Glutamatergic neuron (in vitro differentiated cells): ENCODE measurements at places on chromosomes 13 and 19. TPM values are rescaled to one million over a fixed set of nuclear protein-coding genes. Genes with fewer than 3 reads are reported as not detected.
A peak's percentile ranks its signal among the peaks of the same experiment; 100 is the strongest.

The IRF2BP1 gene
- total RNA-seq, result 19.2 TPM

The LYPD4 gene
- not detected for total RNA-seq

GRCh38 chr13:23867027-23867491, 22.1 kb downstream of the MIPEP start:
- peaks cover 3% of the 10 kb centered on the region for H3K4me1 ChIP-seq
- H3K27me3 ChIP-seq, result no peaks in the 10 kb centered on the region
- peak; percentile 22 for DNase-seq
- no peak overlapping the region for H3K4me3 ChIP-seq

- peaks cover 9% of the 10 kb centered on the region for H3K4me1 ChIP-seq
- no peaks in the 10 kb centered on the region for H3K27me3 ChIP-seq
- H3K4me3 ChIP-seq, result no peak overlapping the region
- no peak overlapping the region for H3K27ac ChIP-seq
Measured at GRCh38 chr13:75947448-75947847, 311.3 kb downstream of the LMO7 start.

The TMEM147 gene
- total RNA-seq, result 67.2 TPM

The KCNRG gene
- 0.83 TPM for total RNA-seq

DNA sequence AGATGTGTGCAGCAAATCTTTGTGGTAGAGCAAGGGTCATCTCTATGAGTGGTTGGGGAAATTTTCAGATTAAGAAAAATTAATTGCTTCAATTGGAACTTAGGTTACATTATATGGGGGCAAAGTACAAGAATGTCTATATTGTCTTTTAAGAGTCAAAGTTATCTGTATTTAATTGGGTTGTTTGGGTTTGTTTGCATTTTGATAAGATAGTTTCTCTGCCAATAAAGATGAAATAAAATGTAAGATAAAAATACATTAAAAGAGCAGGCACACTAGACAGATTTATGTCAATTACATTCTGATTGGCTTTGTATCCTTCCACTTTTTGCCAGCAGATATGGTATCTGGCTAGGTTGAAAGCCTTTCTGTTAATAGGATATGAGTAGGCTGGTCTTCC, 317.2 kb downstream of the OXGR1 start:
- no peak overlapping the region for H3K27ac ChIP-seq
- no peak for DNase-seq
- H3K4me1 ChIP-seq, result no peaks in the 10 kb centered on the region
- no peaks in the 10 kb centered on the region for H3K27me3 ChIP-seq
- H3K36me3 ChIP-seq, result no peaks in the 10 kb centered on the region
- no peak overlapping the region for H3K4me3 ChIP-seq

DNA sequence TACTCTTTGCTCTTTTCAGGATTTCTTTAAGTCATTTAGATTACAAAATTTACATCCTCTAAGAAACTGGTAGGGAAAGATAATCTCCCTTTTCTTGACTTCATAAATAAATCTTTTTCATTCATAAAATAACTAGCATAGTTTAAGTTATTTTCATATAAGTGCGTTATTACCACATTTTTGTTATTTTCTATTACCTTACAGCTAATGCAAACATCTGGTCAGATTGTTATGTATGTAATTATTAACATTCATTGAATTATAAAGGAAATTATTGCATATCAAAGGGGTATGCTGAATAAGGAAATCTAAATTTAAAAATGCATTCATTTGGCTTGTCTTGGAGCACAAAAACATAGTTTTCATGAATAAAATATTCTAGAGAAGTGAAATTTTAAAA, 55.3 kb upstream of the SLITRK1 start:
- no peak overlapping the region for H3K27ac ChIP-seq
- no peak for DNase-seq
- H3K4me3 ChIP-seq, result no peak overlapping the region

DNA sequence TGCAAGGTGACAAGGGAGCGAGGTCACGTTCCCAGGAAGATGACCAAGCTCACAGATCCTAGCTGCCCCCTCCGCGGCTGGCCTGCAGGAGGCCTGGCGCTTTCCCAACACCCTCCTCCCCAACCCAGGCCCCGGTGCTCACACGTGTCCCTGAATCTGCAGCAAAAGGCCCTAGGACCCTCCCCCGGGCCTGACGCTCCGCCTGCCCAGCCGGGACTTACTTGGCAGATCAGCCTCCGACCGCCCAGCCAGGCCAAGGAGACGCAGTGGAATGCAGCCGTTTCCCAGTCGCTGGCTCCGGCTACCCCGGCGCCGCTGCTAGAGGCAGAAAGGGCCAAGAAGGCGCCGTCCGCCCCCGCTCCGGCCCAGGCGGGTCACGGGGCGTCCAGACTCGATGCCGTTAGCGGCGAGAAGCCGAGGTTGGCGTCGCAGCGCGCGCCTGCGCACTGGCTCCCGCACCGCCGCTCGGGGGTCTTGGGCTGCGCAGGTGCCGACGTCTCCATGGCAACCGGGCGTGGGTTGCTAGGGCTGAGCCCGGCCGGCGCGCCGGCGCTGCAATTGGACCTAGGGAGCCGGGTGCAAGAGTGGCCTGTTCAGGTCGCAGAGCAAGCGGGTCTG, at the start of gene PNMA8A:
Gene PNMA8A, minus strand, starts transcription at position 448 of the 618 bp plus-strand sequence. CDS start 528 bp downstream, outside the sequence.
- peaks cover 6% of the 10 kb centered on the region for H3K36me3 ChIP-seq
- peak; percentile 89 for DNase-seq
- no peak within 1 kb of the TSS for H3K27ac ChIP-seq
- peak within 1 kb of the TSS; percentile 78 for H3K4me3 ChIP-seq

DNA sequence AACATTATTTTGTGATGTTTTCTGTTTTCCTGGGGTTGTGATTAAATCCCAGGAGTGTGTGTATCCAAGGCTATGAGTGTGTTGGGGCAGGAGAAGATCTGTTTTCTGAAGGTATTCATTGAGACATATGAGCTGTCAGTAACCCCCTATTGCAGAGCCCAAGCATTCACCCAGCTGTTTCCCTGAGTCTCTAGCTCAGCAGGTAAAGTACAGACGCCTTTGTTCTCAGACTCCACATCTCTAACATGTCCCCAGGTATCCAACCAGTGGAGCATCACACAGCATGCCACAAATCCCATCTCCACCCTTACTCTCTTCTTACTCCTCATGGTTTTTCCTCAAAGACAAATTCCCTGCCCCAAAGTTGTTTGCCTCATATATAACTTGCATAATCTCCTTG, 213.6 kb downstream of the PCDH20 start:
- H3K27ac ChIP-seq, result no peak overlapping the region
- H3K36me3 ChIP-seq, result no peaks in the 10 kb centered on the region
- DNase-seq, result no peak
- H3K27me3 ChIP-seq, result no peaks in the 10 kb centered on the region
- H3K4me1 ChIP-seq, result no peaks in the 10 kb centered on the region

- no peak overlapping the region for H3K4me3 ChIP-seq
- H3K27me3 ChIP-seq, result peaks cover 4% of the 10 kb centered on the region
- H3K27ac ChIP-seq, result no peak overlapping the region
- no peak for DNase-seq
Measured at GRCh38 chr13:20141238-20142022, 19.4 kb downstream of the GJA3 start.

The TRPM4 gene
- 54.1 TPM for total RNA-seq

The DIRAS1 gene
- total RNA-seq, result 47.1 TPM

DNA sequence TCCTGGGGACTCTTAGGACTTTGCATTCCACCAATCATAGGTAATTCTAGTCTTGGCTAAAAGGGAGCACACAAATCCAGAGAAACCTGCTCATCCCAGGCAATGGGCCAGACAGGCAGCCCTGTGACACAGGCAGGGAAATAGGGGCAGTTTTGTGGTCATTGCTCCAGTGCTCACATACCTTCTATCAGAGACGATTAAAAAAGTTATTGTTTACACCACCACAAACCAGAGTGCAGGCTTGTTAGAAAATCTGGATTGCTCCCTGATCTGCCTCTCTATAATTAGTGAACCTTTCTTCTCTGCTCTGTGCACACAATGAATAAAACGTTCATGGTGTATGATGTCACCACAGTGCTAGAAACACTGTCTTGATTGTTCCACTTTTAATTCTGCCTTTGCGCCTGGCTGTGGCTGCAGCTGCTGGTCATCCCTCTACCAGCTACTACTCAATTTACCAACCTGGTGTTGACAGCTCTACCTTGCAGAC, 121.6 kb upstream of the SPATA13 start:
- no peak overlapping the region for H3K4me3 ChIP-seq
- no peaks in the 10 kb centered on the region for H3K36me3 ChIP-seq
- DNase-seq, result no peak
- H3K4me1 ChIP-seq, result no peaks in the 10 kb centered on the region
- peaks cover 4% of the 10 kb centered on the region for H3K27me3 ChIP-seq

DNA sequence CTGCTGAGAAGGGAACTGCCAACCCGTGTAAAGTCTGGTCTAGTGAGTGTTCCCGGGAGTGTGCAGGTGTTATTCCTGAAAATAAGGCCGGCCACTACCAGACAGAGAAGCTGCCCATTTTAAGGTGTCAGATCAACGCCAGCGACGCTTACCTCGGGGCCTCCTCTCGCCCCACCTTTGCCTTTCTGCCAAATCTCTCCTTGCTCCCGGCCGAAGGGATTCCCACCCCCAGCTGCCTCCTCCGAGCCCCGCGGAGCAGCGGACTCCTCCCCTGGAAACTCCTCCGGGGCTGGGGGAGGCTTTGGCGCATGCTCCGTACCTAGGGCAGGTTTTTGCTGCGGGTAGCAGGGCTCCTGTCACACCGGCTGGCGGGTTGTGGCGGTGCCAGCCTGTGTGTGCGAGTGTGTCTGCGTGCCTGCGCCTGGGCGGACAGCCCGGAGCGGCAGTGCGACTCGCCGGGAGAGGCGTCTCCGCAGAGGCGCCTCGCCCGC, at the start of gene HS6ST3:
Gene HS6ST3, plus strand, starts transcription at position 359 of the 491 bp plus-strand sequence.
- DNase-seq, result peak; percentile 54
- no peaks in the 10 kb centered on the region for H3K4me1 ChIP-seq
- peaks cover 17% of the 10 kb centered on the region for H3K27me3 ChIP-seq

The CDX2 gene
- total RNA-seq, result 1.1 TPM

GRCh38 chr13:24006520-24007248, 109.4 kb upstream of the C1QTNF9B start:
- peaks cover 8% of the 10 kb centered on the region for H3K36me3 ChIP-seq
- no peak overlapping the region for H3K27ac ChIP-seq
- H3K27me3 ChIP-seq, result peaks cover 2% of the 10 kb centered on the region
- peaks cover 25% of the 10 kb centered on the region for H3K4me1 ChIP-seq

DNA sequence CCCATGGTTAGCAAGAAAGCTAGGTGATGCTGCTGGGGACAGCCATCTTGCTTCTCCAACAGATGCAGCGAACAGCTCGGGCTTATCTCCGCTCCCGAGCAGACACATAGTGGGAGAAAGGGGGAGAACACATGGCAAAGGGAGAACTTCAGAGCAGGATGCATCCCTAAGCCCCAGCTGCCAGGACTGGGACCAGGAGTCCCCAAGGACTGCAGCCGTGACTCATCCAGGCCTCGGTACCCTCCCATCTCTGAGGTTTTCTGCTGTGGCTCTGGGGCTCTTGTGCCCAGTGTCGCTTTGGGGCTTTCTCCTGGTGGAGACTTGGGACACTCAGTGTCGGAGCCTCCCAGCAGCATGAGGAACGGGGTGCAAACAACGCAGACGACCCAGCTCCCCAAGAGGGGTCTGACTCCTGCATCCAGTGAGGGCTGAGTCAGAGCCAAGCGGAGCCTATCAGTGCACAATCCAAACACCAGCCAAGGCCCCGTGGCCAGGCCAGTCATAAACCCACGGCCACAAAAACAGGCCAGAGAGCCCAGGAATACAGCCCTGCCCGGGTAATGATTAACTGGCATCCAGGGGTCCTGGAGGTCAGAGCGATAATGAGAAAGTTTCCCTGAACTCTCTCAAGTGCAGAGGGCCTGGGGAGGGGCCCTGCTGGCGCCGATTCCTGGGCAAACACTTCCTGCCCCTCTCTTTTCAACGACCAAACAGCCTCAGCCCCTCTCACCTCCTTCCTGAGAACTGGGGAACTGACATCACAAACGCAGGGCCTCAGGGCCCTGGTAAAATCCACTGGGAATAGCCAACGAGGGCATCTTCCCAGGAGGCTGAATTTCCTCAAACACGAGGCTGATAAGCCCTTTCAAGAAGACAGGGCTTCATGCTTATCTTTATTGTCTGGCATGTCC, 202.9 kb downstream of the USP12 start:
- peaks cover 46% of the 10 kb centered on the region for H3K4me1 ChIP-seq
- H3K4me3 ChIP-seq, result peak overlapping the region; percentile 32
- H3K27me3 ChIP-seq, result peaks cover 20% of the 10 kb centered on the region
- peak overlapping the region; percentile 92 for H3K27ac ChIP-seq

The KIR2DL4 gene
- not detected for total RNA-seq

DNA sequence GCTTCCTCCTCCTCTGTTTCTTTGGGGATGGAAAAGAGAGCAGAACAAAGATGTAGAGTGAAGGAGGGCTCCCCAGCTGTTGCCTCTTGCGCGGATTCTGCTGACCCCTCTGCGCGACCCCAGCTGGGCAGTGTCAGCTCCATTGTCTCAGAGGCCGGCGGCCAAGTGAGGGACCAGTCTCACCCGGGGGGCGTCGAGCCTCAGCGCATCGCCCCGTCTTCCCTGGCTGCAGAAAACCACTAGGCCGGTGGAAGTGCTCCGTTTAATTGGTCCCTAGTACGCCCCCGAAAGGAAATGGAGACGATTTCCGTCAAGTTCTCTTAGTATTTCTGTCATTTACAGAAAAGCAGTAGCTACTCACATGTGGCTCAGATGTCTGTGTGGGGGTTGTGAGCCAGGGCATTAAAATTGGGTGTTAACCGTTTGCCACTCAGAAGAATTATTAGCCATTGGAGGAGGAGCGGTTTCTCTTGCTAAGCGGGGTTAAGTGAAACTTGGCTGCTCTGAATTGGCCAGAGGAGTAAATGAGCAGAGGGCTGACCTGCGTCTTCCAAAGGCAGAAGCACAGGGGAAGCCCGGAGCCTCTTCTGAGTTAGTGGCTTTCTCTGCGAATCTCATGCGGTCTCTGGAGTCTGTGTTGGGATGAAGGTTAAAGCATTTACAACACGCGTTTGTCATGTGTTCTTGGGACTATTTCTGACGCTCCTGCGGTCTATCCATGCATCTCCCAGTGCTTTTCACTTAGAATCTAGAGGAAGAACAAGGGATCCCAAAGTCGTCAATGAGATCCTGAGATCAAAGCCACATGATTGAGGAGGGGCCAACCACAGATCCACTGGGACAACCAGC, 132.8 kb upstream of the MYO16 start:
- peak overlapping the region; percentile 92 for H3K4me3 ChIP-seq
- no peaks in the 10 kb centered on the region for H3K36me3 ChIP-seq
- peaks cover 10% of the 10 kb centered on the region for H3K27me3 ChIP-seq

The KIR3DL1 gene
- total RNA-seq, result not detected

The TOMM40 gene
- total RNA-seq, result 57.8 TPM

DNA sequence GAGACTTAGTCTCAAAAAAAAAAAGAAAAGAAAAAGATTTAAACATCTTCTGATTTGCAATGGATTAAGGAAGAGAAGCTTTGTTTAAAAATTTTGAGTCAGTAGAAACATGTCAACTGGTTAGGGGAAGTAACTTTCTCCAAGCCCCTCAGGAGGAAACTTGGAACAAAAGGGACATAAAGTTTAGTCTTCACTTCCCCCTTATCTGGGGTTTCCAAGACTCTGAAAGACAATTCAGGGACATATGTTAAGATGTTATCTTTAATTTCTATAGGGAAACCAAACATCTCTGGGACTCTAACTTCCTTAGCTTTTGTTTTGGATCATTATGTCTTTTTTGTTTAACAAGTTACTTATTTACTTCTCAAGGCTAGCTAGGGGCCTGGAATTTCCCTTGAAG, 20.1 kb upstream of the MRI1 start:
- H3K4me3 ChIP-seq, result no peak overlapping the region
- DNase-seq, result no peak
- peaks cover 3% of the 10 kb centered on the region for H3K4me1 ChIP-seq
- peaks cover 2% of the 10 kb centered on the region for H3K27me3 ChIP-seq
- H3K36me3 ChIP-seq, result peaks cover 7% of the 10 kb centered on the region

- peak; percentile 61 for DNase-seq
- H3K27ac ChIP-seq, result peak overlapping the region; percentile 84
- H3K4me1 ChIP-seq, result peaks cover 8% of the 10 kb centered on the region
- H3K27me3 ChIP-seq, result peaks cover 8% of the 10 kb centered on the region
- H3K4me3 ChIP-seq, result peak overlapping the region; percentile 93
Measured at GRCh38 chr19:14091081-14091812, 696 bp upstream of the SAMD1 start.
